ENCODE measurements at places on chromosomes 7 and 10.

GRCh38 chr10:33365871-33366411, 31.5 kb upstream of the NRP1 start:
- peak; percentile 93 for DNase-seq

DNA sequence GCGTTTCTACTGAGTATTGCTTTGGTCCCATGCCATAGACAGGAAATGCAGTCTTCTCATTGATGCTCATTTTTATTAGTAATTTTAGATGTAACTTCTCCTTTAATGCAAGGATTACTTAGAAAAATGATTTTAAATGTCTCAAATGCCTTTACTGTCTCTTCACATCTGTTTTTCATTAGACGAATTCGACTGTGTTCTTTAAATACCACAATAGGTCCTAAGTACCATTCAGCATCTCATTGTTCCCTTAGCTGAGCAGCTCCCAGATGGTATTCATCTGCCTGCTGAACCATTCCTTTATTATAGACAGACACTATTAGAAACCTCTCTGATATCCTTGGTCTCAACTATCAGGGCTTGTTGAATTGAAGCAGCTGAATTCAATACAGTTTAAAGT, 113.6 kb downstream of the LSMEM1 start:
- DNase-seq = no peak

DNA sequence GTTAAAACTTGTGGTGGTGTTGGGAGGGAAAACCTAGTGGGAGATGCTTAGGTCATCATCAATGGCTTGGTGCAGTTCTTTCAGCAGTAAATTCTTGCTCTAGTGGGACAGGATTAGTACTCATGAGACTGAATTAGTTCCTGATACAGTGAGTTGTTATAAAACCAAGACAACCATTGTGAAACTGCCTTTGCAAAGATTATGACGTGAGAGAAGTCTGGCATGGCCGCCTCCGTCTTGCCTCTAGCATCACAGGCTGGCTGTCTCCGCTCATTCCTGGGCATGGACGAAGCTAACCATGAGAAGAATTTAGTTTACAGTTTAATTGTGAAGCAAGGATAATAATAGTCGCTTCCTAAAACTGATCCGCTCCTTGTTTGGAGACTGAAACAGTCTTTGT, 186.4 kb downstream of the KIF20B start:
- DNase-seq = peak; percentile 65

DNA sequence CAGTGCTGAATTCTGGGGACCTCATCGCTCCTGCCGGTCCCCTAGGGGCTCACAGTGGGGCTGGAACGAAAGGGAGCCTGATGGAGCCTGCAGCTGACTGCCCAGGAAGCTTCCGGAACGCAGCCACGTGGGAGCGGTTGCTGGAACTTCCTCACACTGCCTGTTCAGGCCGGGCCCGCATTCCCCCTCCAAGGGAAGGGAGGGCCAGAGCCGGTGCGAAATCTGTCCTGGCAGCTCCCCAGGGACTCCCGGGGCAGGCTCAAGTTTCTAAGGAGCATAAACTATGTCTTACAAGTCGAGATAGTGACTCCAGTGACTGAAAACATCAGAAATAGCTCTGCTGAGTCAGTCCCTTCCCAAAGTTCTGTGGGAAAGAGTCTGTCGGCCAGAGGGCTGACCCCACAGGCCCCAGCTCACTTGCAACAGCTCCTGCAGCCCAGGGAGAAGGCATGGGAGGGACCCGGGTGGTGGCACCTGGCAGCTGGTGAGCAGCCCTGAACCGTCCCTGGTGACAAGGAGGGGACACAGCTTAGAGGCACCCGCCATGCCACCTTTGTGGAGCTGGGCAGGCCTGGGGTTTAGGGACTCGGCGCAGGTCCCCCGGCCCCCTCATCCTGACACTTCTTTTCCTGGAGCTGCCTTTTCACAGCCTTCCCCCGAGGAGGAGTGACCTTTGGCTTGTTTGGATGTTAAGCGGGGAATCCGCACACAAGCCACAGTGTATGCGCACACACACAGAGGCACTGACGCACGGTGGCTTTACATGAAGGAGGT, 47.6 kb downstream of the PDGFA start:
- no peak for DNase-seq

DNA sequence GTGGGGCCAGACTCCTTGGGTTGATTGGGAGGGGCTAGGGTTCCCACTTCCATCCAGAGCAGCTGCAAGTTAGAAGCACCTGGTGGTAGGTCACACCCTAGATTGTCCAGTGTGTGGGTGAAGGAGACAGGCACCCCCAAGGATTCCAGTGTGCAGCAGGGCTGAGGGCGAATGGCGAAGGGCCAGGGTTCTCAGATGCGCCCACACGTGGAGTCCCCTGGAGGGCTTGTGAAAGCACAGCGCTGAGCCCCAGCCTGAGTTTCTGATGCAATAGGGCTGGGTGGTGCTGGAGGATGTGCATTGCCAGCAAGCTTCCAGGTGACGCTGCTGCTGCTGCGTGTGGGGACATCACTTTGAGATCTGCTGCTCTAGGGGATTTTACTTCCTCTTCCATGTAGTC, 25.4 kb downstream of the TBATA start:
- peak; percentile 38 for DNase-seq

DNA sequence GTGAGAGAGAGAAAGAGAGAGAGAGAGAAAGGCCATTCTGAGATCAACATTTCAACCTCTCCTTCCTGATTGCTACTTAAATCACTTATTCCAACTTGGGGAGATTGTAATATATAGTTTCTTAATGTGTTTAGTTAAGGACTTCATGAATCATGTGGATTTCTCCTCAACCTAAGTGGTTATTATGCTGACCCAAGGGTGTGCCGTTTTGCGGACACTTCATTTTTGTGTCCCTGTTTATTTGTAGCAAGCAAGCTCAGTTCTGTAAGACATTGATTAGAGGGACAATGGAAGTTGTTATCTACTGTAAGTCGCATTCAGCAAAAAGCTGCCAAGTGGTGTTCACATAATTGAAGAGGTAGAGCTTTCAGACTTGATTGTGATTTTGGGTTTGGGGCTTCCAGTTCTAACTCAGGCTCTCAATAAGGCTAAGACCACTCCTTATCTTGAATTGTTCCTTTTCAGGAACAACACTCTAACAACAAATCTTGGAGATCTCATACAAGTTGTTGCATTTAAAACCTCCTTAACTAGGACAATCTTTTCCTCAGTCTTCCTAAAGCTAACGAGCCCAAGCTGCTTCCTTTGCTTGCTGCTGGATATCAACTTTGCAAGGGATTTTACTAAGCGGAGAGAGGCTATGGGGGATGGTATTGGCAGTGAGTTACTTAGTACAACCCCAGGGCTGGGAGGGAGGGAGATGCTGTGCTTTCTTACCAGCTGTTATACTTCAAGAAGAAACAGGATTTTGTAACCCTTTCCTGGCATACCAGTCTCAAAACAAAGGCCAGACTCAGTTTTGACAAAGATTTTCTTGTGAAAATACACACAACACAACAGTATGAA, 19.8 kb upstream of the COL1A2 start:
- no peak for DNase-seq

- no peak for DNase-seq
Observed at GRCh38 chr10:98628206-98628605, 181.5 kb upstream of the HPS1 start.

DNA sequence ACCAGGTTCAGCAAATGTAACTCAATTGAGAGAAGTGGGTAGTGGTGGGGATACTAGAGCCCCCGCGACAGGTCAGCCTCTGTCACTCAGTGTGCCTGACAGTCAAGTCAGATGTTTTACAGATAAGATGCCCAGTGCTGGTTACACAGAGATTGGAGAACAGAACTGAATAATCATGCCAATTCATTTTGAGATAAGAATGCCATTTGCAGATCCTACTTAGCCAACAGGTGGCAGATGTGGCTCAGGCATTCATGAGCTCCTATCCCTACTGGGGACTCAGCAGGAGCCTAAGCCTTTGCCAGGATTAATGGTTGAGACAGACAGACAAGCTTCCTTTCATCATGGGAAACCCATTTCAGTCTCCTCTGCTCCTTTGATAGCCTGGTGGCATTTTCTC, 137.8 kb downstream of the MAPK8 start:
- DNase-seq = peak; percentile 34

DNA sequence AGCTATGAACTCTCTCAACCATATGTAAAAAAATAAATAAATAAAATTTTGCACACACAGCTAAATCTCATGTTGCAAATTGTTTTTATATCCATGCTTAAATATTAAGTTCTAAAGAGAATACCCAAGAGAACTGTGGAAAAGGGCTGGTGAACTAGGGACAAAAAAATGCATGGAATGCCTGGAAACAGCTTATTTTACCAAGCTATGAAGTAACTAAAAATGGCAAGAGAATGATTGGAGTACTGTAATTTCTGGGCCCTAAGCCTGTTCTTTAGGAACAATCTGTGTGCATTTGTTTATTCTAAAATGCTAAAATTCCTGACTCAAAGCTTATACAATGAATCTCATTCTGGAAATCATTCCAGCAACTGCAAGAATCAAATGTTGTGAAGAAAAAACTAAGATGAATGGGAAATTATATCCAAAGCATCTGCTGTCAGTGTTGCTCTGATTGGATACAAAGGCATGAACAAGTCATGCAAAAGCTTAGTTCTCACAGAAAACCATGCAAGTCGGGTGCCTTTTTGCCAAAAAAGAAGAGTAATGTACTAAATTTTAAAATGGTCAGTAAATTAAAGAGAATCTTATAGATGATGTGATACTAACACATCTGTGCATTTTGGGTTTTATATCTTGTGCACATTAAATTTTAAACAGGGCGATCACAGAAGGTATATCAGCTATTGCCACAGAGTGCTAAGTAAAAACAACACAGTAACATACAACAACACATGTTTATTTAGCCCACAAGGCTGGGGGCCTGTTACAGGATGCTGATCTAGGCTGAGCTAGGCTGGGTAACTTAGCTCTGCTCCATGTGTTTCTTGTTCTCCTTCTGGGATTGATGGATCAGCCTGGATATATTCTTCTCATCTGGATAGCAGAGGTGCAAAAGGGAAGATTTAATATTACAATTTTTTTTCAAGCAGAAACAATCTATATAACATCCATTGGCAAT, 453.5 kb upstream of the SEMA3A start:
- no peak for DNase-seq

GRCh38 chr10:112966194-112966855, 16.3 kb downstream of the TCF7L2 start:
- DNase-seq = no peak

- DNase-seq = no peak
Observed at GRCh38 chr7:32330602-32331001, 159.6 kb downstream of the LSM5 start.

- DNase-seq = no peak
Observed at GRCh38 chr10:11045487-11045886, 27.8 kb downstream of the CELF2 start.

DNA sequence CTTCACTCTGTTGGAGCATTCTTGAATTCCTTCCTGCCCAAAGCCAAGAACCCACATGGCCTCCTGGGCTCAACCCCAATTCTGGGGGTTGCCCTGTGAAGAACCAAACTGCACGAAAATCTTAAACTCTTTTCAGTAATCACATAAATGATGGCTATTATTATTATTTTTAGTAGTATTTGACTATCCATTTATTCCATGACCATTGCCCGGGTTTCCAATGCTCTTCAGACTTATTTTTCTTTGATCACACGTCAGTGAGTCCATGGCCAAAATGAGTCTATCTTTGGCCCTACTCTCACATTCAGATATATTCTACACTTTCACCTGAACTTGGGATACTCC, 185.9 kb downstream of the AVL9 start:
- DNase-seq = no peak

- DNase-seq = peak; percentile 47
Observed at GRCh38 chr7:101691822-101692384, 62.8 kb upstream of the MYL10 start.

GRCh38 chr7:128265156-128265905, 24.3 kb downstream of the LEP start:
- DNase-seq = no peak

DNA sequence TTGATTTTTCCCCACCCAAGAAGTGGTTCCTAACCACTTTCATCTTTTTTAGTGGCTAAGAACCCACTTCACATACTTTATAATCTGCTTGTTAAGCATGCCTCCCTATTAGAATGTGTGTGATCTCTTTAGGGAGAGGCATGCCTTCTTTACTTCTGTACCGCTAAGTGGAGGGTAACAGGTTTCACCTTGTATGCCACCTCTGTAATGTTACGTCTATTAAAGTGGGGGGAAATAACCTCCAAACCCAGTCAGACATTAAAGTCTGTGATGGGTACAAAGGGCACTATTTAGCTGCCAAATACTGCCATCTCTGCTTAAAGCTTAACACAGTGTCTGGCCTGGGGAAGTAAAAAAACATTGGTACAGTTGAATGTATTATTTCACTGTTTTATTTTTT, 51.9 kb downstream of the EPC1 start:
- DNase-seq = no peak

- DNase-seq = no peak
Observed at GRCh38 chr10:103282961-103283360, 6.0 kb downstream of the INA start.

- DNase-seq = no peak
Observed at GRCh38 chr10:129868449-129869035, 95.5 kb downstream of the EBF3 start.

DNA sequence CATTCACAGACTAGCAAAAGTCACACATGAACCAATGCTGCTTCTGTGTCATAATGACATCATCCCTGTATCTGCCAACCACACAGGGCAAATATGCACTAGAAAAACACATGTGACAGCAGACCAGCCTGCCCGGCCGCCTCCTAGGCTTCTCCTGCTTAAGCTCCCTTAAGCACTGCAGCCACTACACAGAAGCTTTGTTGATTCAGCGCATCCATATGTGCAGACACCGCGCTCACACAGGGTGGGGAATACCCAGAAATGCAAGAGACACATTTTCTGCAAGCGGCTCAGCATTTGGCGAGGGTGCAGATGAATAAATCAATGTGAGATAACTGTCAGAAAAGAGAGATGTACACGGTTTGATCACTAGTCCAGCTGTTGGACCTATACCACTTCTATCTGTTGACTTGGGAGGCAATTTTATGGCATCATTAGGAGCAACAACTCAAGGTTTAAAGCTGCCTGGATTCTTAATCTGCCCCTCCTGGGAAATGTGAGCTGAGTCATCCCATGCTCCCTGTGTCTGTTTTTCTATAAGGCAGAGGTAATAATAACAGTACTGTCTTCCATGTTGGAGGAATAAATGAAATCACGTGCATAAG, 33.4 kb downstream of the CPXM2 start:
- no peak for DNase-seq

- no peak for DNase-seq
Observed at GRCh38 chr7:48681006-48681405, 243.3 kb upstream of the CDC14C start.

- no peak for DNase-seq
Observed at GRCh38 chr10:36448760-36449691, 676.4 kb upstream of the ANKRD30A start.
